A673 (cell line): ENCODE measurements at places on chromosomes 6 and 20.

DNA sequence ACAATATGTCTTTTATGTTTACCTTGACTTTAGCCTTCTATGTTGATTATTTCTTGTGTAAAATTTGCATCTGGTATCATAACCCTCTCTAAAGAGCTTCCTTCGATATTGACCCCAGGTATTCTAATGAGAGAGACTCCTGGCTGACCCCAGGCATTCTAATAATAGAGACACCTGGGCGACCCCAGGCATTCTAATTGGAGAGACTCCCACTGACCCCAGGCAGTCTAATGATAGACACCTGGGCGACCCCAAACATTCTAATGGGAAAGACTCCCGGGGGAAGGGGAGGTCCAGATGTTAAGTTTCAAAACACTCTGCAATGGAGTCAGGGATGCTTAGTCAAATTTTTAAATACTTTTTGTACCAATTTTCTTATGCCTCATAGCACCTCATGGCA, 726.4 kb downstream of the COL12A1 start:
- no peak for DNase-seq

DNA sequence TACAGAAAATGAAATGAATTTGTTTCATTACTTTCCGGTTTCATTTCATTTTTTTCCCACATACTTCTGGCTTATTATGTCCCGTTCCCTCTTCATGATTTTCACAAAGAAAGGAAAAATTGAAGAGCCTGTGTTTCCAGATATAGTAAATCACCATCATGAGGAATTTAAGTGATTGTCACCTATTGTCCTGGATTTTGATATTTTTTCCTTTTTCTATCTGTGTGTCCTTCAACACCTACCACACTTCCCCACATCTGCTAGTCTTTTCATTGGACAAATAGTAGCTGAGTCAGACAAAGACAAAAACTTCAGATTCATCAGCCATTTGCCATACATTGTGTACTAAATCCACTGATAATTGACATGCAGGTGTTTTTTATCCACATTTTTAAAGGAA, 258.2 kb upstream of the HSF2 start:
- DNase-seq: no peak

DNA sequence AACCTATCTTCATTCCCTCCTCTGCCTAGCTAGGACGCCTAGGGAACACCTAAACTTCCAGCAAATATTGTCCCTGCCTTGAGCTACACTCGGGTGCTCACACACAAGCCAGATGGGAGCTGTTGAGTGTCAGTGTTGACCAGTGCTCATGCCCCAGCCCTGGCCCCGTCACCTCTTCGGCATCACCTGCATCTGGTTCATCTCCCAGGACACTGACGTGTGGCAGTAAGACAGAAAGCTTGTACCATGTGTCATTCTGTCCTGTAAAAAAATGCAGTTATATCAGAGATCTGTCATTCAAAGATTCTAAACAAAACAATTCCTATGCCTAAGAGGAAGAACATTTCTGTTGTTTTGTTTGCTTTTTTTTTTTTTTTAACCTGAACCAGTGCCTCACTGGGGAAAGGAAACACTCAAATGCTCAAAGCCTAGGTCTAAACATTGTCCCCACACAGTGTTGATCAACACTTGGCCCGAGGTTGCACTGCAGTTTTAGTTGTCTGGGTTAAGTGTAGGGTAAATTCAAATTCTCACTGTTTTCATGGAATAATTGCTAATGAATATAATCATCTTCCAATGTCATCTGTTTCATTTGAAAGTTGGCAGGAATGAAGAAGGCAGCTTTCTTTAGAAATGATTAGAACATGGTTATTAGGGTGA, 102.7 kb upstream of the SASH1 start:
- DNase-seq: no peak

- no peak for DNase-seq
Observed at GRCh38 chr6:129263176-129263575, 380.2 kb downstream of the LAMA2 start.

- no peak for DNase-seq
Observed at GRCh38 chr6:165880686-165881085, 217.6 kb upstream of the PDE10A start.

- DNase-seq: no peak
Observed at GRCh38 chr6:12381587-12381986, 91.4 kb downstream of the EDN1 start.

DNA sequence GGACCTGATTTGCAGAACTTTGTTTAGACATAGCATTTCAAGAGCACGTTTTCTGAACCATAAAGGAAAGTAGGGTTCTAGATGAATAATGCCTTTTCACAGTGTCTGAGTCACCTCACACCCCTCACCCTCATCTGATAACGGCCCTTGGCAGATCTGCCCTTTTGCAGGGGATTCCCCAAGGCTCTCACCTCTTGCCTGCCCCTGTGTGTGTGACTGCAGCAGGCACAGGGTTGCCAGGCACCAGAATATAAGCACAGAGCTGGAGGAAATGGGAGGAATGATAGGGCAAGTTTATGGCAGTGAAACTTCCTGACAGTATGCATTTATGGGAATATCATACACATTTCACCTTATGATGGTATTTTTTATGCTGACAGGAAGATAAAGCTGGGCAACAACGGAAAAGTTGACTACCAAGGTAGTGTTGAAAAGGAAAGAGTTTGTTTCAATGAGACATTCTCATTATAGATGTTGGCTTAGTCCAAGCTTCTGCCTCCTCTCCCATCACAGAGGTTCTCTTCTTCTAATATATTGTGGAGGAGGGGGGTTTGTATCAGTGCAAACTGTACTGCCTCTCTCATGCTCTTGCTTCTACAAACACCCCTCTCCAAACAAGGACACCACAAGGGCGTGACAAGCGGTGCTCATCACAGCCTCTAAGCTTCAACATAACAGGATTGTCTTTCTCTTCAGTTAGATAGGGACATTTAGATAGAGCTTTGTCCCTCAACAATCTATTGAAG, 101.5 kb upstream of the BACH2 start:
- DNase-seq: no peak

DNA sequence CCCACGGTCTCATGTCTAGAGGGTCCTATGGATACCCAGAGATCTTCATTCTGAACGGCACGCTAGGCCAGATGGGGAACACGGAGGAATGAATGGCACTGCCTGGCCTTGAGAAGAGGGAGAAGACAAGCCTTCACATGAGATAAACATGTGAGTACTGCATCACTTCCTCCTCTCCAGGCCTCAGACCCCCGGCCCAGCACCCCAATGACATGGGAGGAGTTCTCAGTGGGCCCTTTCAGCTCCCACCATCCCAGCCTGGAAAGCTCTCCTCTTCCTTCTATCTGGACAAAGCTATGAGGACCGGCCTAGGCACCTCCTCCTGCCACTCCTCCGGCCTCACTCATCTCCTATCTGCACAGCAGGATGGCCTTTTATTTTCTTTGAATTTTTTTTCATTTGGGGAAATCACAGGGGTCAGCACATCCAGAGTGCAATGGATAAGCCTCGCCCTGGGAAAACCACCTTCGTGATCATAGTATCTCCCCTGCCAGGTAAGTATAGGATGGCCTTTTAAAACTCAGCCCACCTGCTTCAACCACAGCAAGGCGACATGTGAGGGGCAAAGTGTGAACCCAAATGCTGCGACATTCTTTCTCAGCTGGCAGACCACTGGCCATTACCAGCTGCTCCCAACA, 39.2 kb upstream of the CDKN1A start:
- no peak for DNase-seq
